ENCODE measurements at places on chromosomes 2 and 18. TPM values are rescaled to one million over a fixed set of nuclear protein-coding genes. Genes with fewer than 3 reads are reported as not detected.

GRCh38 chr2:177283906-177284305 is 19.4 kb upstream of the NFE2L2 start:
- H3K4me3 ChIP-seq: no peak overlapping the region
- H3K36me3 ChIP-seq: no peaks in the 10 kb centered on the region
- DNase-seq: no peak
- no peaks in the 10 kb centered on the region for H3K27me3 ChIP-seq

GRCh38 chr2:151872463-151872862 is 44.2 kb upstream of the ARL5A start:
- H3K27me3 ChIP-seq: no peaks in the 10 kb centered on the region
- H3K36me3 ChIP-seq: no peaks in the 10 kb centered on the region
- H3K4me3 ChIP-seq: no peak overlapping the region
- H3K4me1 ChIP-seq: peaks cover 4% of the 10 kb centered on the region
- no peak for DNase-seq

DNA sequence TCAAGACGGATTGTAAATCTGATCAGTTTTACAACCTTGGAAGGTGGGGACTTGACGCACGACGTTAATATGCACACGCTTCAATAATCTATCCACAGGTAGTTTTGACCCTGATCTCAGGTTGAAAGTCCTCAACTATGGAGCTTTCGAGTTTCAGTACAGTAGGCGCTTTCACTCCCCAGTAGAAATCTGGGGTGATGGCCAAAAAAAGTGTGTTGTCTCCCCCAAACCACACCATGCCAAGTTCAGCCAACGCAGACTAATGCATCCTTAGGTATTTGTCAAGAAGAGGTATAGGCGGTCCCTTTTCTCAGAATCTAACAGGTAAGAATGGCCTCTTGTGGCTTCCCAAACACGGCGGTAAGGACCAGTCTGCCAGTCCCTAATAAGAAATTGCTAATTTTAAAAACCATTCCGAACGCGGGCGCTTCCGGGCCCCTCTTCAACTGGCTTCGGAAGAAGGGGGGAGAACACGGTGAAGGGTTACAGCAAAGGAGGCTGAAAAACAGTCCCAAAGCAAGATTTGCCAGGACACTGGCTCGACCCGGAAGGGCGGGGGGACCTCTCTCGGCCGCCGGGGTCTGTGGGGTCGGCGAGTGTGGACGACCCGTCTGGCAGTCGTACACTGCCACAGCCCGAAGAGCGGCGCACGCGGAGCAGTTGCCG is 659 bp downstream of the FAM210A start:
- H3K4me1 ChIP-seq: no peaks in the 10 kb centered on the region
- H3K4me3 ChIP-seq: peak overlapping the region; percentile 45
- H3K27me3 ChIP-seq: no peaks in the 10 kb centered on the region

Gene TRIP12
- polyA plus RNA-seq: 25.5 TPM

Gene EGR4
- polyA plus RNA-seq: not detected

DNA sequence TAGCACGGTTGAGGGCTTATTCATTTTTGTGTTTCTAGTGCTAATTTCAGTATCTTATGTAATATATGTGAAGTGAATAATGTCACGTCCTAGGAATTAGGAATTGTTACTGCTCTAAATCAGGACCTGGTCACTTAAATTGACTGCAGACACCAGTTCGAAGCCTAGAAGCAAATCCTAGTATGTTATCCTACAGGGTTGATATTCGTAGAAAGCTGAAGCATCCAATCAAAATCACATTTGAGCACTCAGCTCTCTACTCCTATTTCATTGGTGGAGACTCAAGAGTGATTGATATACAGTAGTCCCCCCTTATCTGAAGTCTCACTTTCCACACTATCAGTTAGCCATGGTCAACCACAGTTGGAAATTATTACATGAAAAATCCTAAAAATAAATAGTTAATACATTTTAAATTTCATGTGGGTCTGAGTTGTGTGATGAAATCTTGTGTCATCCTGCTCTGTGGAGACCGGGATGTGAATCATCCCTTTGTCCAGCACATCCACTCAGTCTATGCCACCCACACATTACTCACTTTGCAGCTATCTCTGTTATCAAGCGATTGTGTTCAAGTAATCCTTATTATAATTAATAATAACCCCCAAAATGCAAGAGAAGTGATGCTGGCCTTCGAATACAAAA is 35.2 kb upstream of the SCN9A start:
- H3K4me3 ChIP-seq: no peak overlapping the region
- DNase-seq: no peak
- H3K27me3 ChIP-seq: no peaks in the 10 kb centered on the region

Measured in aorta (tissue), 5 donors.